ENCODE measurements at places on chromosomes 6 and 20. TPM values are rescaled to one million over a fixed set of nuclear protein-coding genes. Genes with fewer than 3 reads are reported as not detected.

Gene PTGIS
- polyA plus RNA-seq: 32.4 TPM

Gene TMEM170B
- polyA plus RNA-seq: 11.5 TPM

Gene XRN2
- 89.3 TPM for polyA plus RNA-seq

Gene CCM2L
- polyA plus RNA-seq: 8.1 TPM

Gene PSORS1C1
- polyA plus RNA-seq: 0.30 TPM

Gene TRIM26
- 36.9 TPM for polyA plus RNA-seq

Gene IMPG1
- polyA plus RNA-seq: 4.8 TPM

Gene SLC22A7
- polyA plus RNA-seq: 0.81 TPM

Gene TNFRSF6B
- 2.2 TPM for polyA plus RNA-seq

DNA sequence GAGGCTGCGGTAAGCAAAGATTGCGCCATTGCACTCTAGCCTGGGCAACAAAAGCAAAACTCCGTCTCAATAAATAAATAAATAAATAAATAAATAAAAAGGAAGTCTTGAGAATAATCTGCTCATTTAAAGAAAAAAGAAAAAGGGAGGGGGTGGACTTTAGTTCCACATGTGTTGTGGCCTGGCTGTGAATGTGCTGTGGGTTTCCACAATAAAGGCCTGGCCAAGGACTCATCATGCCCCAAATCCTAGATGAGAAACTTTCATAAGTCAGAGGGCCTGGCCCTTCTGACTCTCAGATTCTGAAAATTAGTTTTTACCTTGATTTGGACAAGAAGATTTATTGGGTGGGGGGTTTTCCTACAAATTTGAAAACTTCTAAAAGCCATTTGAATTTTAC is 48.4 kb downstream of the RIOK1 start:
- no peak for DNase-seq

- no peak for DNase-seq
Measured at GRCh38 chr6:127952831-127953230, 52.0 kb upstream of the THEMIS start.

DNA sequence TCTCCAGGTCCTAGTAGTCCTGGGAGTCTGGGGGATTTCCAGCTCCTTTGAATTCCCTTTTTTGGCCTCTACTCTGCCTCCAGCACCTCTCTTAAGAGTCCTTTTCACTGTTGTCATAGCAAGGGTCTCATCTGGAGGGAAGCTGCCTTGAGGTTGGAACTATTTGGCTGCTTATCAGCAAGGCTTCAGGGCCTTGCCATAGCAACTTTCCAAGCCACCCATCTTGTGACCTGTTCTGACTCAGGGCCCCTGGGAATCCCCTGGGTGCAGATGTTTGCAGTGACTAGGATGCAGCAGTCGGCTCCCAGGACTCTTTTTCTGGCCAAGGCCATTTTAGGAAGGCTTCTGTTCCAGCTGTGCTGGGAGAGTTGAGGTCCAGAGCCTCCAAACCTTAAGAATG is 12.4 kb downstream of the PKIG start:
- no peak for DNase-seq

GRCh38 chr6:93678841-93679454 is 259.6 kb upstream of the EPHA7 start:
- no peak for DNase-seq

GRCh38 chr6:100236389-100236788 is 228.3 kb downstream of the SIM1 start:
- DNase-seq: no peak

GRCh38 chr20:33894798-33895197 is 83.7 kb downstream of the CHMP4B start:
- no peak for DNase-seq

GRCh38 chr6:14867802-14868201 is 378.1 kb upstream of the JARID2 start:
- no peak for DNase-seq

GRCh38 chr6:51839726-51840374 is 247.6 kb downstream of the PKHD1 start:
- DNase-seq: no peak

- DNase-seq: no peak
Measured at GRCh38 chr20:2165871-2166270, 64.2 kb downstream of the STK35 start.

DNA sequence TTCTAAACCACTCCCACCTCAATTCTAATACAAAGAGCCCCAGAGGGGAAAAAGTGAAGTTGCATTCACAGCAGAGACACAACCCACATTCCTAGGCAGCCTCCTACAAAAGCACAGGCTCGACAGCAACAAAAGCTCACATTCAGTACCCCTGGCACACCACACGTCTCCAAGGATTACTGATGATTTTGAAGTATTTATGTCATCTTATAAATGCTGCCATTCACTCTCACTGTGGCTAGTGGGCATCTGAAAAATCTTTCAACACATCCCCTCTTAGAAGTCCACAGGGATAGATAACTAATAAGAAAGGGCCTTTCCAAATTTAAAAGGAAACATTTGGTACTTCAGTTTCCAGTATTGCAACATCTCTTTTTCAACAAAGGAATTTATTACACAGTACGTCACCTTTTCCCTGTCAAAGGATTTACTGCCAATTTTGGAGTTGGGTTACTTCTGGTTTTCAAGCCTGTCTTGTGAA is 146.7 kb downstream of the TASP1 start:
- DNase-seq: no peak

DNA sequence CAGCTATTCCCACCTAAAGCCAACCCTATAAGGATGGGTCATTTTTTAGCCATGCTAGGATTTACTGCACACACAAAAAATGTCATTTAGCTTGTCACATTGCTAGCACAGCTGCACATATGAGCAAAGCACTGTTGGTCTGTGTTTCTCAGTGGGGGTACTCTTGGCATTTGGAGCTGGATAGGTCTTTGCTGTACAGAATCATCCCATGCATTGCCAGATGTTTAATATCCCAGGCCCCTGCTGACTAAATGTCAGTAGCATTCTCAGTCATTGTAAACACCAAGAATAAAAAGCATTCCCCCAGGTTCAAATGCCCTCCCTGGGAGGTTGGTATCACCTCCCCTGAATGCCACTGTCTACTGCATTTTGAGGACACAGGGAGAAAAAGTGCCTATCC is 14.6 kb upstream of the LTV1 start:
- DNase-seq: no peak

- no peak for DNase-seq
Measured at GRCh38 chr6:16754876-16755275, 6.4 kb downstream of the ATXN1 start.

DNA sequence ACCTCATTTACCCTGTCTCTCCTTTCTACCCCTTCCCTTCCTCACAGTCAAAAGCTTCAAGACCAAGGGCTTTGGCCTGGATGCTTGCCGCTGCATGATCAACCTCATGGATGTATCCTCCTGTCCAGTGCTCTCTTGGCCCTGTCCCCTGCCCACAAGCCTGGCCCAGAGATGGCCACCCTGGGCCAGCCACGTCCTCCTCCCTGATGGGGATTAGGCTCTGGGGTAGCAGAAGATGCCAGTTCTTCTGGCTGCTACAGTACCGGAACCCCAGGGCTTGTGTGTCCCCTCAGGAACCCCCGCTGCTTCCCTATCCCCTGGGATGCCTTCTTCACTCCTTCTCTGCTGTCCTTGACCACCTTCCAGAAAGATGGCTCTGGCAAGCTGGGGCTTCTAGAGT is 22.3 kb downstream of the CAPN11 start:
- no peak for DNase-seq

DNA sequence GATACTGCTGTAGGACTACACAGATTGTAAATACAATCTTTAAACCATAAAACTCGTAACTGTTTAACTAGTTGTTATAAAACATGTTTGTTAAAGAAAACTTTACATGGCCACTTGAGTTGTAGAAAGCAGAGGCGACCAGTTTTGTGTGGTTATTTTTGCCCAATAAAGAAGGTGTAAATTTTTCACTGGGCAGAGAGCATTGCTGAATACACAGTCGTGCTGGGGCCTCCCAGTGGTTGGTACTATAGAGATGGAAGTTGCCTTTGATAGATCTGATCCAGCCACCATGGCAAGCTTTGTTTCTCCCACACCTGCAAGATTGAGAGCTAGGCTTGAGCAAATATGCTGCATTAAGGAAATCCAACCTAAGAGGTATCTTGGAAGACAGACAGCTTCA is 34.0 kb upstream of the YWHAB start:
- DNase-seq: no peak

GRCh38 chr20:33862709-33863403 is 51.7 kb downstream of the CHMP4B start:
- peak; percentile 72 for DNase-seq

- no peak for DNase-seq
Measured at GRCh38 chr6:165119231-165120020, 190.0 kb downstream of the C6orf118 start.

DNA sequence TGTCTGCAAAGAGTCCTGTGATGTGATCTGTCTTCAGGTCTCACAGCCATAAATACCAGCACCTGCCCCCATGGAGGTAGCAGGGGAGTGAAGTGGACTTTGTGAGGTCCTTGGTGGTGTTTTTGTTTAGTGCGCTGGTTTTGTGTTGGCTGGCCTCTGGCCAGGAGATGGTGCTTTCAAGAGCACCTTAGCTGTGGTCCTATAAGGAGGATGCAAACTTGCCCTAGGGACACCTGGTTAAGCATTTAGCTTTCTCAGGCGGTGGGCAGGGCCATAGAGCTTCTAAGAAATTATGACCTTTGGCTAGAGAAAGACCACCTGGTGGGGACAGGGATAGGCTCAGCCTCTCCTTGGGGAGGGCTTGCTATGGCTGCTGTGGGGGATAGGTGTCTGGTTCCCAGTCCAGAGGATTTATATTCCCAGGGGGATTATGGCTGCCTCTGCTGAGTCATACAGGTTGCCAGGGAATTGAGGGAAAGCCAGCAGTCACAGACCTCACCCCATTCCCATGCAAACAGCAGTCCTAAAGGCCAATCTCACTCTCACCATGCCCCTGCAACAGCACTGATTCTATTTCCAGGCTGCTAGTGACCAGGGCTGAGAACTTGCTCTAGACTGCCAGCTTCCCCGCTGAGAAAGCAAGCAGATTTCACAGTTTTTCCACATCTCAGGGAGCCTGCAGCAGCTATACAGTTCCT is 259.3 kb downstream of the TFAP2B start:
- DNase-seq: no peak

DNA sequence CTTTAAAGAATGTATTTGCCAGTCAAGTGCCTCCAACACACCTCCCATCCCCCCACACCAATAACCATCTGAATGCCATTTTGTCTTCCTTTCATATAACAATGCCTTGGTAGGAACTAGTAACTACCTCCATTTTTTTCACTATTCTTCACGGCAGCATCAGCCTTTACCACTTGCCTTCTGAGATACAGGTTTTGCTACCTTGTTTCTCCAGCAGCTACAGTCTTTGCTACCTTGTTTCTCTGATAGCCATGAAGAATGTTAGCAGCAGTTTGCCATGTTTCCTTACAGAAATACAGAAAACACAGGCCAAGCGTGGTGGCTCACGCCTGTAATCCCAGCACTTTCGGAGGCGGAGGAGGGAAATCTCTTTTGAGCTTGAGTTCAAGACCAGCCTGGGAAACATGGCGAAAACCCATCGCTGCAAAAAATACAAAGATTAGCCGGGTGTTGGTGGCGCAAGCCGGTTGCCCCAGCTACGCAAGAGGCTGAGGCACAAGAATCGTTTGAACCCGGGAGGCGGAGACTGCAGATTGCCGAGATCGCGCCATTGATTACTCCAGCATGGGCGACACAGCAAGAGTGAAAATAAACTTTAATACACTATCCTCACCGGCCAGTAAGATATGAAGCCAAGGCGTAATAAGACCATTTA is 100.9 kb downstream of the HFE start:
- DNase-seq: no peak

- DNase-seq: no peak
Measured at GRCh38 chr6:107504270-107505026, 14.5 kb downstream of the SOBP start.

- peak; percentile 77 for DNase-seq
Measured at GRCh38 chr6:163943607-163944385, 529.3 kb downstream of the QKI start.

DNA sequence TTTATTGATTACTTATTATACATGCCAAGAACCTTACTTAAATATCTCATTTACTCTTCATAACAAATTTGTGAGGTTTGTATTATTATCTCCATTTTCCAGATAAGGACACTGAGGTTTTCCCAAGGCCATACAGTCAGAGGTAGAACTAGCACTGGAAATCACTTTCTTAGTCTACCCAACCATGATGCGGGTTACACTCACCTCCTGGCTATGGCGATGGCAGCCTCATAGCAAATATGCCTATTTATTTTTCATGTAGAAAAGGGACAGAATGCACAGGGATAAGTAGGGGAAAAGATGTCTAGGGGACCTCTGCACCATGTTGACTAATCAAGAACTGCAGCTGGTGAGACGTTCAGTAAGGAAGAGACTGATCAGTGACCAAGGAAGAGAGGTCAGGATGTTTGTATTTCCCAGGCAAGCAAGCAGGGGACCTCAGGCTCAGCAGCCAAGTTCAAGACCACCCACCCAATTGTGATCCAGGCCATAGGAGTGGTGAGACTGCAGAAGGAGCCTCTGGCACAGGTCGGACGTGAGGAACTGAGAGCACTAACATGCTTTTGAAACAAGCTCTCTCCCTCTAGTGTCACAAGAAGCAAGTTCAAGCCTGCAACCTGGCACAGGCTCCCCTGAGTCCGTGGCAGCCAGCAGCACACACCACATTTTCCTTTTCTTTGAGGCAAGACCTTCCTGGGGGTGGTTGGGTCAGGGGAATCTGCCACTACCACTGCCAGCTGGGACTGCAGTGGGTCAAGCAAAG is 97.8 kb downstream of the GMPR start:
- no peak for DNase-seq

- DNase-seq: no peak
Measured at GRCh38 chr6:5422321-5422915, 161.1 kb downstream of the FARS2 start.

GRCh38 chr6:11833626-11834592 is 55.3 kb upstream of the ADTRP start:
- no peak for DNase-seq

- no peak for DNase-seq
Measured at GRCh38 chr6:75624988-75625387, 23.3 kb downstream of the SENP6 start.
